Activated CD4-positive, alpha-beta T cell treated with anti-CD3 and anti-CD28 coated beads, Interleukin-2, amount 50 U/mL, for 48 hours (primary cell): ENCODE measurements at places on chromosomes 12 and 14.

- no peak for DNase-seq
Measured at GRCh38 chr14:76484355-76484754, 108.4 kb downstream of the ESRRB start.

DNA sequence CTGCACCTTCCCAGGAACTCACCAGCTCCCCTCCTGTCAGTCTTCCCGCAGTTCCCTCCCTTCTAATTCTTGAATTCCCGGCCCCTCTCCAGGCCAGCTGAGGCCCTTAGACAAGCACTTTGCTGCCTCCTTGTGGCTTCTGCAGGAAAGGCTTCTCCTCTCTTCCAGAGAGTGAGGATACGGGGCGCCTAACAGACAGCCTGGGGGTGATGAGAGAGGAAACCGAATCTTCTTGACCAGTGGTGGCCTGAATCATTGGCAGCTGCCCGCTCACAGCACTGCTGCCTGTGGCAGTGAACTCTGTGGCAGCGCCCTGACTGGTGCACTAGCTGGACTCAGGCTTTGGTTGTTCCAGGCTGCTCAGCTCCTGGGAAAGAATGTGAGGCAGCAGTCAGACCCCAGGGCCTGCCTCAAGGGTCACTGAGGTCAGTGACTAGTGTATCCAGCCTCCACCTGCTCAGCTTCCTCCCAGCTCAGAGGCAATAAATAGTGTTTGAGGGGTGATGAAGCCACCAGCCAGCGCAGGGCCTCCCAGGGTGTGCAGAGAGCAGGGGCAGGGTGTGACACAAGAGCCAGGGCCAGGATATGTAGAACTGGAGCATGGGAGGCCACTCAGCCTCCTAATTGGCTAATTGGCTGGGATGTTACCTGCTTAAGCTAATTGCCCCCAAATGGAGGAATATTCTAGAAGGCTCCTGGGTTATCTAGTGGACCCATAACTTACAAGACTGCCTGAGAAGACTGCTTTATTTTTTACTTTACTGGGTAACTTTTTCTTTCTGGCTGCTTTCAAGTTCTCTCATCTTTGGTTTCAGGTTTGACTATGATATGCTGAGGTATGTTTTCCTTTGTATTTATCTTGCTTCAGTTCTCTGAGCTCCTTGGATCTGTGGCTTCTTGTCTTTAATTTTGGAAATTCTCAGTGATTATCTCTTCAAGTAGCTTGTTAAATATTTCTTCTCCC lies 12.9 kb upstream of the MCRS1 start:
- peak; percentile 62 for DNase-seq

DNA sequence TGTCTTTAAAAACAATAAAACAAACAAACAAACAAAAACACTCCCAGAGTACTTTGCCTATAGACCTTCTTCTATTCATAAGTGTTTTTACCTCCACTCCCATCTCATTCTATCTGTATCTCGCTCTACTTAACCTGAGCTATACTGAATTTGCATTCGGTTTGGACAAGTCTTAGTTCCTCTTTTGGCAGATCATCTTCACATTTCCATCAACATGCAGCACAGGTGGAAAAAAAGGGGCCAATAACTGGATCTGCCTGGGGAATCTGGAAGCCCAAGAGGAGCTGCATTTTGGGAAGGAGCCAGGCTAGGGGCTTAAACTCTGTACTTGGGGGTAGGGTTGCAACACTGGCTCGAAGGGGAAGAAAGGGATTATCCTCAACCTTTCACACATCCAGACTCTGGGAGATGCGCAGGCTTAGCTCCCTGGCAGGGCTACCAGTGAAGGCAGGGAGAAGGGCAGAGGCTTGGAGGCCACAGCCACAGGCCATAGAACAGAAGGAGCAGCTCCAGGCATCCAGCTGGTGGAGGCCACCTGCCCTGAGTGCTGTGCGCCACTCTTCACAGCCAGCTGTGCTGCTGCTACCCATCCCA lies 4.1 kb downstream of the NINJ2 start:
- no peak for DNase-seq

GRCh38 chr12:66118240-66118891 lies 12.2 kb downstream of the LLPH start:
- no peak for DNase-seq

GRCh38 chr12:22728987-22729386 lies 104.0 kb downstream of the ETNK1 start:
- DNase-seq, result no peak

DNA sequence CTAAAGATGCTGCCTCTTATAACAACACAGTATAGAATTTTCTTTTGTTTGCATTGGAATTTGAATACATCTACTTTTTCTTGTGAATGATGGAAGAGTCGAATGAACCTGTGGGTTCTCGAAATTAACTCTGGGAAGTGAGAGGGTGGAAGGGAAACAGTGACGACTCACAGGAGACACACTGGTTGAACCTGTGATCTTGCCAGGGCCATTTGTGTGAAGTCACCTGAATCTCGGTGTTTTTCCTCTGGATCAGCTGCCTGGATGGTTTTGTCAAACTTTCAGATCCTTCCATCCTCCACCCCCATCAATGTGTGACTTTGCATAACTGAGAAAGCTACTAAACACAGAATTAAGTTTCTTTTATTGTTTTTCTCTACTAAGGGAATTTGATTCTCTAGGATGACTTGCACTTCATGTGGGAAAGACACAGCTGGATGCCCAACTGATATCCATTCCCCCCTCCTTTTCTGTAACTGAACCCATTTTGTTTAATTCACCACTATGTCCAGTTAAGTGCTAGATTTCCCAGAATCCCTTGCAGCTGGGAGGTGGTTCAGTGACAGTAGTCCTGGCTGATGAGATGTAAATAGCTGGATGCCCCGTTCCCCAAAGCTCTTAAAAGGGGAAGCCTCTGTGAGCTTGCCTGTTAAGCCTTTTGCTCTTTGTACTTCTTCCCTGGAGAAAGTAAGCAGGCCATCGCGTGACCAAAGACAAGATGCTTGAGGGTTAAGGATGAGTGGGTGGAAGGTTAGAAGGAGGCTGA lies 6.3 kb downstream of the PPFIBP1 start:
- no peak for DNase-seq

DNA sequence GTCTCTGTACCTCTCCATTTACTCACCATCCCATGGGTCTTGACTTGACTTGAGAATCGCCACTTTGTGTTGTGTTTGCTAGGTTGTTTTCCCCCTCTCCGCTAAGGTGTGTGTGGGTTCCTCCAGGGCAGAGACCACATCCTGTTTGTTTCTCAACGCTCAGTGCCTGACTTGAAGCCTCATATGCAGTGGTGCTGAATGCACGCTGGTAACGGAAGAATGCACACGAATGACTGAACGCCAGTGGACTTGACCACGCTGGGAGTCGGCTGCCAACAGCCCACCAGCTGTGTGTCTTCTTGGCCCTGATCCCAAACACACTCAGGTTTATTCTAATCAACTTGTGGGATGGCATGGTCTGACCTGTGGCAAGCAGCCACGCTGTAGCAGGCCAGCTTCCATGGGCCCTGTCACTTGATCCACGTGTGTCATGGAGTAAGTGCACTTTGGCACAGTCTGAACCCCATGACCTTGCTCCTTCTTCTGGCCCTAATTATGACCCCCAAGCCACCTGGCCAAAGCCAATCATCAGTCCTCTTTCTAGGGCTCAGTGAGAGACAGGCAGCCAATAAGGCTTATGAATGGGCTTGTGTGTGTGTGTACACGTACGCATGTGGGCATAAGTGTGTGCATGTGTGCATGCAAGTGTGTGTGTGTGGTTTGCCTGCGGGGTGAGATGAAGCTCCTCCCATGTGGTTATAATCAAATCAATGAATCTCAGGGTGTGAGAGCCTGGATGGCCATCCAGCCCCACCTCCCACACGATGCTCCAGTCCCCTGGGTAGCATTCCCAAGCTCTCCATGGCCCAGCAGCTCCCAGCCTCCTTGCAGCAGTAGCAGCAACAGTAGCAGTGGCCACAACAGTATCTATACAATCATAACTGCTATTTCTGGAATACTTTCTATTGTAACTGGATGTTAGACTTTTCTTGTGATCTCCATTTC lies 6.4 kb upstream of the TC2N start:
- peak; percentile 66 for DNase-seq

- no peak for DNase-seq
Measured at GRCh38 chr12:42507081-42507480, 82.5 kb downstream of the PRICKLE1 start.

DNA sequence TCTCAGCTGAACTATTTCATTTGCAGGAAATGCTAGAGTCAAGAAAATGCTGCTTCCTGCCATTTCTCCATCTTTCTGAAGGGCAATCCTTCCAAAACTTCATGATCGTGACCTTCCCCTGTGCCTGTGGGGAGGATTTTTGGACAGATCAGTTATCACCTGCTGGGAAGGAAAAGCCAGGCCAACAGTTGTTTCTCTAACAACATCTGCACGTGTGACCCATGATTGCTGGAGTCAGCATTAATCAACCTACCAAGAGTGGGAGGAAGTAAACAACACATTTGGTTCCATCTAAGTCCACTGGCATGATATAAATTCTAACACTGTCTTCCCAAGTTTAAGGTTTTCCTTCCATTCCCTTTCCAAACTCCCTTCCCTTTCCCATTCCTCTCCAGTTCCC lies 172.7 kb downstream of the APAF1 start:
- no peak for DNase-seq

GRCh38 chr12:6195665-6196535 lies 4.3 kb upstream of the CD9 start:
- peak; percentile 88 for DNase-seq

DNA sequence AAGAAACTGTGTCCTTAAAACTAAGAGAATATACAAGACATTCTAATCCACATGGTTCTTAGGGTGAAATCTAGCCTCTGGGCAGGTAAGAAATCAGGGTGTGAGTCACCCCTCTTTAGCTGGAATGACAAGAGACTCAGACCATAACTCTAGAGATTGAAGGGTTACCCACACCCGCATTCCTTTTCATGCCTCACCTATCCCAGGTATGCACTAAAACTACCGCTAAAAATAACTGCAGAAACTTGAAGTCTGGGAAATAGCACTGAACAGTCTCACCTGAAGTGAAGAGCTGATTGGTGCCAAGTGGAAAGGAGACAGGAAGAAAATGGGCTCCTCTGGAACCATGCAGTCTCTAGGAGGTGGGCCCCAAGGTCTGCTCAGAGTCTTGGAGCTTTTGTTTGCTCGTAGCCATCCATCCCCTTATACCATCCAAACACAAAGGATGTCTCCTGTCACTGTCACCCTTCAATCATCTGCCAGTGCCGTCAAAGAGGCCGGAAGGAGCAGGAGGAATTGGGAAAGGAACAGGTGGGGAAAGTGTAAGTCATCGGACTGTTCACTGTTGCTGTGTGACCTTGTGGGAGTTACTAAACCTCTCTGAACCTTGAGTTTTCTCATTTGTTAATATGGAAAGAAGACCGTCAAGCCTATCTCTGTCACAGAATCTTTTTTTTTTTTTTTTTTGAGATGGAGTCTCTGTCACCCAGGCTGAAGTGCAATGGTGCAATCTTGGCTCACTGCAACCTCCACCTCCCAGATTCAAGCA lies 22.4 kb downstream of the DDX47 start:
- DNase-seq, result no peak

DNA sequence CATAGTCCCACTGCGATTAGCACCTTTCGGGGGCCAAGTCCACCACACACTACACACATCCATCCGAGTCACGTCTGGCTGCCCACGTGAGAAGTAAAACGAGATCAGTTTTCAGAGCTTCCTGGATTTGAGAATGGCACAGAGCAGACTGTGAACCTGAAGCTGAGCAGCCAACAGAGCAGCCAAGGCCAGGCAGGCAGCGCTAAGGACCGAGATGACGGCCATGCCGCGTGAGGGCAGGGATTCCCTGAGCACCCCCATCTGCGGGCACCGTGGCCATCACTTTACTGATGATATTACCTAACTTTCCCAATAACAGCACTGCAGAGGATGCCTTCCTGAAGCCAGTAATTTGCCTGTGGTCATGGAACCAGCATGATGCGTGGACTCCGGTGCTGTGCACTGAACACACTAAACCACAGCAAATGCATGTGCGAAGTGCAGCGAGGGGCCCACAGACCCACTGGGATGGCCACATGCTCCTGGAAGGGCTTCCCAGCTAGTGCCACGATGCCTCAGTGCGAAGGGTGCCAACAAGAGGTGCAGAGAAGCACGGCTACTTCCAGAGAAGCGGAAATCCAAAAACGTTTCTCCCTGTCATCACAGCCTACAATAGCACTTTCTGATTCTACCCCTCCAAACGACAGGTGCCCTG lies 56.0 kb downstream of the RNF34 start:
- DNase-seq, result no peak

DNA sequence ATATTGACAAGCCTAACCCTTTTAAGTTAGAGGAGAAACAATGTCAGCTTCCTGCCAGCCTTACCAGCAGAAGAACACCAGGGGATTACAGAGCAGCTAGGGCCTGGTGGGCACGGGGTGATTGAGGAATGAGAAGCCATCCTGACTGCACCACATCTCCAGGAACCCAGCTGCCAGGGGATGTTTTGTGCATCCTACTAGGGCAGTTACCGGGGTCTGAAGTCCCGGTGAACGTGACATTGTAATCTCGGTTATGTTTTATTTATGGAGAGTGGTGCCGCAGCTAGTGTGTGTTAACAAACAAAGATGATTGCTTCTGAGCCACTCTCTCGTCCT lies 115.9 kb downstream of the BCL11B start:
- no peak for DNase-seq

GRCh38 chr14:38201137-38201828 lies 6.4 kb upstream of the SSTR1 start:
- DNase-seq, result no peak

DNA sequence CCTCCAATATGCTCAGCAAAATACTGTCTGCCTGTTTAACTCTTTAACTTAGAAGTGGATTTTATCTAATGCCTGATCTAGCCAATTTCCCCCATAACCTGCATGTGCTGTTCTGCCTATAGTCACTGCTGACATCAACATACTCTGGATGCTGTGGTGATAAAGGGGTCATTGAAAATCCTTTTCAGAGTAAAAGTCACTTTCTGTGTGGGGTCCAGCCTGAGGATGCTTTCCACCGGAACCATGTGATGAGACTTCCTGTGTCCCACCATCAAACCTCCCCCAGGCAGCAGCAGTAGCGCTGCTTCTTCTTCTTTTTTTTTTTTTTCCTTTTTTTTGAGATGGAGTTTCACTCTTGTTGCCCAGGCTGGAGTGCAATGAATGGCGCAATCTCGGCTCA lies 607.0 kb downstream of the BCL11B start:
- DNase-seq, result no peak

GRCh38 chr14:100526632-100527031 lies 60.6 kb downstream of the BEGAIN start:
- peak; percentile 1 for DNase-seq

DNA sequence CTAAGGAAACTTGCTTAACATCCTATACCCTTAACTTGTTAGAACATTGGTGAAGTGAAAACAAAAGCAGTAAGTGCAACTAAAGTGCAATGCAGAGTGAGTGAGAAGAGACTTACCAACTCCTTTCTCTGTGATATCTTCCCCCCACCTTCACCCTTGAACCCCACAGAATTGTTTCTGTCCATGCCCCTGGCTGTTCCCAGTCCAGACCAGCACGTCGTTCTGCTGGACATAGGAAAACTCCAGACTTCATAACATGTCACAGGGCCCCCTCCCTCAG lies 91.9 kb downstream of the DAD1 start:
- DNase-seq, result no peak

- DNase-seq, result no peak
Measured at GRCh38 chr12:117147639-117148038, 42.6 kb downstream of the FBXO21 start.

GRCh38 chr14:102096569-102097188 lies 9.8 kb upstream of the HSP90AA1 start:
- peak; percentile 79 for DNase-seq

GRCh38 chr12:32561931-32562341 lies 117.2 kb upstream of the DNM1L start:
- no peak for DNase-seq
